ENCODE measurements at places on chromosomes 6 and 20. TPM values are rescaled to one million over a fixed set of nuclear protein-coding genes. Genes with fewer than 3 reads are reported as not detected.

DNA sequence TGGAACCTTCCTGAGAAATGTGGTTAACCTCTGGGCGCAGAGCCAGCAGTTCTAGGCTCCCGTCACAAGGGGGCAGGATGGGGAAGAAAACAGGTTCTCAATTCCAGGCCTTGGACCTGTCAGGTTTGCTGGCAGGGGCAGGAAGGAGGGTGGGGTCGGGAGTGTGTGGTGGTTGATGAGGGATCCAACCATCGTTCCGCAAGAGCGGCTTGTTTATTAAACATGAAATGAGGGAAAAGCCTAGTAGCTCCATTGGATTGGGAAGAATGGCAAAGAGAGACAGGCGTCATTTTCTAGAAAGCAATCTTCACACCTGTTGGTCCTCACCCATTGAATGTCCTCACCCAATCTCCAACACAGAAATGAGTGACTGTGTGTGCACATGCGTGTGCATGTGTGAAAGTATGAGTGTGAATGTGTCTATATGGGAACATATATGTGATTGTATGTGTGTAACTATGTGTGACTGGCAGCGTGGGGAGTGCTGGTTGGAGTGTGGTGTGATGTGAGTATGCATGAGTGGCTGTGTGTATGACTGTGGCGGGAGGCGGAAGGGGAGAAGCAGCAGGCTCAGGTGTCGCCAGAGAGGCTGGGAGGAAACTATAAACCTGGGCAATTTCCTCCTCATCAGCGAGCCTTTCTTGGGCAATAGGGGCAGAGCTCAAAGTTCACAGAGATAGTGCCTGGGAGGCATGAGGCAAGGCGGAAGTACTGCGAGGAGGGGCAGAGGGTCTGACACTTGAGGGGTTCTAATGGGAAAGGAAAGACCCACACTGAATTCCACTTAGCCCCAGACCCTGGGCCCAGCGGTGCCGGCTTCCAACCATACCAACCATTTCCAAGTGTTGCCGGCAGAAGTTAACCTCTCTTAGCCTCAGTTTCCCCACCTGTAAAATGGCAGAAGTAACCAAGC is 29.6 kb downstream of the SRSF3 start:
- peak overlapping the region; percentile 74 for H3K27ac ChIP-seq
- H3K4me3 ChIP-seq: no peak overlapping the region
- H3K36me3 ChIP-seq: no peaks in the 10 kb centered on the region
- peaks cover 52% of the 10 kb centered on the region for H3K4me1 ChIP-seq
- no peaks in the 10 kb centered on the region for H3K27me3 ChIP-seq

DNA sequence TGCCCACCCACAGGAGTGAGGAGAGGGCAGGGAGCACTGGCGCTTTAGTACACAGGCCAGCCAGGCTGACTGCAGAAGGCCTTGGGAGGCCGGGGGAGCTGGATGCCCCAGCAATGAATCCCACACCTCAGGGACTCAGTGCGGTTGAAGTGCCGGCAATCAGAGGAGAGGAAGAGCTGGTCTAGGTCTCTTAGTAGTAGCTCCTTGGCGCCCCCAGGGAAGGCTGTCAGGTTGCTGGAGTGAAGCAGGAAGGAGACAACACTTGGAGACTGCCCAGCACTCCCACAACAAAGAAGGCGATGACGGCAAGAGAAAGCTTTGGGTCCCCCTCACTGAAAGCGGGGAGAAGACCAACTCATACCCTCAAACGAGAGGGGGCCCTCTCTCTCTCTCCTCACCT is 8.3 kb upstream of the TNXB start:
- DNase-seq: no peak
- peaks cover 58% of the 10 kb centered on the region for H3K36me3 ChIP-seq
- no peaks in the 10 kb centered on the region for H3K27me3 ChIP-seq
- H3K4me1 ChIP-seq: peaks cover 30% of the 10 kb centered on the region

CPNE1 gene
- total RNA-seq: 126 TPM

GRCh38 chr20:46609043-46609442 is 42.2 kb downstream of the SLC13A3 start:
- H3K36me3 ChIP-seq: no peaks in the 10 kb centered on the region
- H3K27me3 ChIP-seq: no peaks in the 10 kb centered on the region
- H3K4me1 ChIP-seq: no peaks in the 10 kb centered on the region
- H3K27ac ChIP-seq: no peak overlapping the region

DNA sequence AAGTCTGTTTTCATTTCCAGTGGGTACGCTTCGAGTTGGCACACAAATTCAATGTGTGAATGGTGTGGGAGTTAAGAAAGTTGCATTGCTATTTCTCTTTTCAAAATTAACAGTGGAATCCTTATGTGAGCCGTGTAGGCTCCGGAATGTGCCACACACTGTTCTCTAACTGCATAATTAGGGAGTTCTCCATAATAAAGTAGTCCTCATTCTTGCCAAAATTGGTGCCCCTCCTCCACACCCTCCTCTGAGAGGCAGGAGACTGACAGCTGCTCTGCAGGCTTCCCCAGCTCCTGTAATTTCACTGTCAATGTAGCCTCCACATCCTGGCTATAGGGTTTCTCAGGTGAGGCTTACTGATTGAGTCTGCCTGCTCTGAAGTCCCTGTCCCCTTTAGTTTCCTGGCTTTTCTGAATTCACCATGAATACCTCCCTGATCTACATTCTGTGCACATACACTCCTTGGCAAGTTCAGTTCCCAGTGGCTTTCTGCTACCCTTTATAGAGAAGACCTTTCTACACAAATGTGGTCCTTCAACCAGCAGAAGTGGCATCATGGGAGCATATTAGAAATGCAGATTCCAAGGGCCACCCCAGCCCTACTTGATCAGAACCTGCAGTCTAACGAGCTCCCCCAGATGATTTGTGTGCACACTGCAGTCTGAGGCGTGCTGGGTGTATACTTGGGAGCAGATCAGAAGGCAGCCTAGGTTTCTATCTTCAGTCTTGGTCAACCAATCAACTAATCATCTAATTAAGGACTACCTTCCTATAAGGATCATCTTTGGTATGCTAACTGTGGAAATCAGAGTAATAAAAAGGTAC is 19.9 kb upstream of the CCN6 start:
- no peak overlapping the region for H3K4me3 ChIP-seq
- no peak overlapping the region for H3K27ac ChIP-seq
- H3K4me1 ChIP-seq: peaks cover 19% of the 10 kb centered on the region
- DNase-seq: no peak
- no peaks in the 10 kb centered on the region for H3K27me3 ChIP-seq

- no peak for DNase-seq
- no peaks in the 10 kb centered on the region for H3K27me3 ChIP-seq
- H3K4me3 ChIP-seq: no peak overlapping the region
- no peak overlapping the region for H3K27ac ChIP-seq
- no peaks in the 10 kb centered on the region for H3K4me1 ChIP-seq
Measured at GRCh38 chr6:159440911-159441703, 251.9 kb downstream of the SOD2 start.

GRCh38 chr20:431012-431904 is 23.2 kb downstream of the RBCK1 start:
- no peak overlapping the region for H3K27ac ChIP-seq
- H3K27me3 ChIP-seq: no peaks in the 10 kb centered on the region
- H3K36me3 ChIP-seq: peaks cover 26% of the 10 kb centered on the region
- no peaks in the 10 kb centered on the region for H3K4me1 ChIP-seq
- no peak overlapping the region for H3K4me3 ChIP-seq

DNA sequence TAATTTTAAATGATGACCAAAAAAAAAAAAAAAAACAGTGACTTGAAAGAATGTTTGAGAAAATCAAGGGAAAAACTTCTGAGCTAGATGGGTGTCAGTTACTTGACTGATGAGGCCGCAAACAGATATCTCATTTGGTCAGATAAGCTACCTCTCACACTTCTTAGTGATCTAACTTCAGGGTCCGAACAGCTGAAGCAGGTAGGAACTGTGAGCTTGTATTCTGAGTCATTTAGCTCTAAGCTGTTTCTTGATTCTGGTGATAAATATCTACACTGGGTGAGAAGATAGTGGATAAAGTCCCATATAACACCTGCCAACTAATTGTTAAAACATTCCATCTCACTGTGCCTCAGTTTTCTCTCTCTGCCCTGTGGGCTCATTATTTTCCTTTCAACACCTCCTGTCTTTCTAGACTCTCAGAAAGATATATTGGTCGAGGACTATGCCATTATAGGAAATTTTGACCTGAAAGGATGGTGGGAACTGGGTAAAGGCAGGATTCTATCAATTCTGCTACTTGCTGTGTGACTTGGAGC is 7.7 kb downstream of the KIF3B start:
- no peak overlapping the region for H3K4me3 ChIP-seq
- no peaks in the 10 kb centered on the region for H3K36me3 ChIP-seq
- no peak for DNase-seq
- H3K4me1 ChIP-seq: peaks cover 4% of the 10 kb centered on the region
- no peak overlapping the region for H3K27ac ChIP-seq

DNA sequence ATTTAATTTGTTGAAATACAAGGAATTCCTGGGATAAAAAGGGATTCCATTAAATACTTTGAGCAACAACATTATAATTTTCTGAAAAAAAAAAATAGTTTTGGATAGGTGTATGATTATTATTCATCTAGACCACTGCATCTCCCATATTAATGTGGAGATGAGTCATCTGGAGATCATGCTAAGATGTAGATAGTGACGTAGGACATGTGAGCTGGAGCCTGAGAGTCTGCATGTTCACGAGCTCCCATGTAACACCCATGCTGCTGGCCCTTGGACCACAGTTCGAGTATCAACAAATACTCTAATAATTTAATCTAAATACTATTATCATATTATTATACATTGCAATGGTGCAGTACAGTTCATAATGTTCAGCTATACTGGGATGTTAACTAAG is 91.6 kb downstream of the EPM2A start:
- H3K4me1 ChIP-seq: no peaks in the 10 kb centered on the region
- no peak for DNase-seq
- no peak overlapping the region for H3K27ac ChIP-seq
- no peaks in the 10 kb centered on the region for H3K27me3 ChIP-seq

DNA sequence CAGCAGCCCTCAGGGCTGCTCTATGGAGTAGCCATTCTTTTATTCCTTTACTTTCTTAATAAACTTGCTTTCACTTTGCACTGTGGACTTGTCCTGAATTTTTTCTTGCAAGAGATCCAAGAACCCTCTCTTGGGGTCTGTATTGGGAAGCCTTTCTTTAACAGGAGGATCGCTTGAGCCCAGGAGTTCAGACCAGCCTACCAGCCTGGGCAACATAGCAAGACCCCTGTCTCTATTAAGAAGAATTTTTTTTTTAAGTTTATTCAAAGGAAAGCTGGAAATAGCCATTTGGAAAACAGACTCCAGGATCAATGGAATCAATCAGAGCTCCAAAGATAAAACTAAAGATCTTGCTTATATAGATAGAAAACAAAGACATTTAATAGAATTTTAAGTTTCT is 29.1 kb downstream of the OR2B2 start:
- no peak overlapping the region for H3K4me3 ChIP-seq
- no peaks in the 10 kb centered on the region for H3K36me3 ChIP-seq
- no peak overlapping the region for H3K27ac ChIP-seq
- H3K27me3 ChIP-seq: no peaks in the 10 kb centered on the region
- H3K4me1 ChIP-seq: no peaks in the 10 kb centered on the region
- no peak for DNase-seq

Measured in thoracic aorta (tissue), 2 donors.